NCI-H526 (cell line): ENCODE measurements at places on chromosomes 11 and 22.

DNA sequence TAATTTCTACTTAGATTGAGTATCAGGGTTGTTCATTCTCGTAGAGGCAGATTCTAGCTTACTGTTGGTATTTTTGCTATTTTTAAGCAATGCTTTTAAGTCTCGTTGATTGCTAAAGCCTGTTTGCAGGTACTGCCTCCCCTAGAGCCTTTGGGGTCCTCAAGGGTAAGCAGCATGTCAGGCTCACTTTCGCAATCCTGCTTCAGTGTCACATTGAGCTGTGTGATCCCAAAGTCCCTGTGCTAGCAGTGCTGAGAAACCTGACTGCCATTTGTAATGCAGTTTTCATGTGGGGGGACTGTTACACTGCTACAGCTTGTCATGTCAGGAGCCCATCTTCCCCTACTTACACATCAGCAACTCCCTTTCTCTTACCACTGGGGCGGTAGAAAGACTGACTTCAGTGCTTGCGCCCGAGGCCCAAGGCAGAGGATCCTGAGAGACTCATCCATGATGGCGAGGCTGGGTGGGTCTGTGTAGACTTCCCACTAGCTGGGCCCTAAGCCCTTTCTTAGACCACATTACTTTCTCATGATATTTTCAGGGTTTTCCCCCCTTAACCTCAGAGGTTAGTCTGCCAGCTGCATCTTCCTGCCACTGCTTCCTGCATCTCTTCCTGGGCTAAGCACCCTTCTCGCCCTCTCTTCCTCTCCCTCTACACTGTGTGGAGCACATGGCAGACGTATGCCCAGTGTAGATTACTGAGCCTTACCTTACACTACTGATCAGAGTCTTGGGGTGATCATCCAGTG is 40.8 kb upstream of the ST14 start:
- no peak for DNase-seq

GRCh38 chr11:92837595-92837994 is 131.9 kb upstream of the MTNR1B start:
- DNase-seq = no peak

GRCh38 chr22:40805699-40806203 is 13.4 kb downstream of the SLC25A17 start:
- DNase-seq = no peak

DNA sequence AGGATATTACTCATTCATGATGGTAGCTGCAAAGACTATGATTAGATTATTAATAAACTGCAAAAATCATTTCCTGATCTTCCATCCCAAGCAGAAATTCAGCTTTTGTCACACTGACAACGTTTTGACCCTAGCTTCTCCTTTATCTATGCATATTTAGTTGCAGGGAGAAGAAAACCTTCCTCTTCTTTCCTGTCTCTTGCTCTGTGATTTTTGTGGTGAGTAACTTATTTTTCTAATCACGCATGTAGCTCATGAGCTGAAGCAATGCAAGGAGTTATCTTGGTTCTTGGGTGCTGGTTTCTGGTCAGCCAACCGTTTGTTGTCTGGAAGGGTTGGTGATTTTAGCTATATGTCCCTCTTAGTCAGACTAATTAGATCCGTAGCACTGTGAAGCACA is 56.4 kb downstream of the FDX1 start:
- no peak for DNase-seq

GRCh38 chr11:12524865-12525264 is 147.5 kb downstream of the PARVA start:
- no peak for DNase-seq

- no peak for DNase-seq
Observed at GRCh38 chr11:73746701-73747100, 14.2 kb downstream of the RAB6A start.

DNA sequence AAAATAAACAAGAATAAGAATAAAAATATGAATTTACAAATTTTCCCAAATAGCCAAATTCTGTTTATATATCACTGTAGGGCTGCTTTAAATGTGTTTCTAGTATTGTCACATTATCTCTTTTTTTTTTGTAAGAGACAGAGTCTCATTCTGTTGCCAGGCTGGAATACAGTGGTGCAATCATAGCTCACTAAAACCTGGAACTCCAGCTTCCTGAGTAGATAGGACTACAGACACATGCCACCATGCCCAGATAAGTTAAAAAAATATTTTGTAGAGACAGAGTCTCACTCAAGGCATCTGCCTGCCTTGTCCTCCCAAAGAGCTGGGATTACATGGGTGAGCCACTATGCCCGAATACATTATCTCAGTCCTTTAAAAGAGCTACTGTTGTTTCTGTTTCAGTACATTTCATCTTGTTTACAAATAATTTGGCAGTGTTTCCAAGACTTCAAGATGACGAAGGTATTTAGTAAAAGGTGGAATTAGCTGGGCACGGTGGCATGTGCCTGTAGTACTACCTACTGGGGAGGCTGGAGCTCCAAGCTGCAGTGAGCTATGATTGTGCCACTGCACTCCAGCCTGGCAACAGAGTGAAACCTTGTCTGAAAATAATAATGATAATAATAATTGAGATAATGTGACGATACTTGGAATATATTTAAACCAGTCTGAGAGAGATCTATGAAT is 6.0 kb downstream of the FOLH1 start:
- no peak for DNase-seq

DNA sequence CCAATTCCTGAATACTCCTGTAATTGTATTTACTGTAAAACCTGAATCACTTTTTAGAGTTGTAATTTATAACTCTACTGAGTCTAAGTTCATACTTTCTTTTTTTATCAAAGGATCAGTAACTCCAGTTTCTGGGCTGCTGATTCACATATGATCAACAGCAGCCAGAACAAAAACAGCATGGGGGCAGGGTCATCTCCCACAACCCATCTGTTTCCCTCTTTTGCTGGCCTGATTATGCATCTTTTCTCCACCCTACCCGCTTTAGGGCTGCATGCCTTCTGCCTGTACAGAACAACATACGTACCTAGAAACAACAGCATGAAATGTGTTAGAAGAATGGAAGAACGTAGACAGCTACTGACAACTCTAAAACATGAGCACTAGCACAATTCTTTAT is 76.0 kb downstream of the MRTFA start:
- DNase-seq = no peak

DNA sequence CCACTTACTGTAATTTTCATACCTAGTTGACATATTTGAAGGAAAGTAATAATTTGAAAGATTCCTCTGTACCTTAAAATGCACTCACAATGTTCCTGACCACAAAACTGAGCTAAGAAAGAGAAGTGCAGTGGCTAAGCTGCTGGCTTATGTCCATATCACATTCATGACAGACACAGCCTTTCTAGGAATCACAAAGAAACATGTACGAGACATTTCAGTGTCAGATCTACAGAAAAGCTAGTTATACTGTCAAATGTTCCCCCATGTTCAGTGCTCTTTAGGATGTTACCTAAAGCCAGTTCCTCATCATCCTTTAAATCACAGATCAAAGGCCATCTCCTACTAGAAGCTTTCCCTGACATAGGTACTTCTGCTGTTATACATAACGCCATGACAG is 142.2 kb upstream of the C11orf58 start:
- no peak for DNase-seq

DNA sequence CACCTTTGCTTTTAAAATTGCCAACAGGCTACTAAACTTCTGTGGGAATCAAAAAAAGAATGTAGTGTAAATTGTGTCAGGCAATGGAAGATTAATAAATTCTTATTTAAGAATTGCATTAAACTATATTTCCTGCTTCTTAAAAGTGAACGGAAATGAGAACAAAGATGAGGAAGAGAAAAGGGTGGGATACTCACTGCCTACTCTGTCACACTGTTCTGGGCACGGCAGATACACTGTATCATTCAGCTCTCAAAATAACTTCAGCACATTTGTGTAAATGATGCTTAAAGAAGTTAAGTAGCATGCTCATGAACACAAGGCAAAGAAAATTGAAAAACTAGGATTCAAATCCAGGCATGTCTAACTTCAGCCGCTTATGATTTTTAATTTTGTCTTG is 218.7 kb downstream of the DCDC1 start:
- no peak for DNase-seq

DNA sequence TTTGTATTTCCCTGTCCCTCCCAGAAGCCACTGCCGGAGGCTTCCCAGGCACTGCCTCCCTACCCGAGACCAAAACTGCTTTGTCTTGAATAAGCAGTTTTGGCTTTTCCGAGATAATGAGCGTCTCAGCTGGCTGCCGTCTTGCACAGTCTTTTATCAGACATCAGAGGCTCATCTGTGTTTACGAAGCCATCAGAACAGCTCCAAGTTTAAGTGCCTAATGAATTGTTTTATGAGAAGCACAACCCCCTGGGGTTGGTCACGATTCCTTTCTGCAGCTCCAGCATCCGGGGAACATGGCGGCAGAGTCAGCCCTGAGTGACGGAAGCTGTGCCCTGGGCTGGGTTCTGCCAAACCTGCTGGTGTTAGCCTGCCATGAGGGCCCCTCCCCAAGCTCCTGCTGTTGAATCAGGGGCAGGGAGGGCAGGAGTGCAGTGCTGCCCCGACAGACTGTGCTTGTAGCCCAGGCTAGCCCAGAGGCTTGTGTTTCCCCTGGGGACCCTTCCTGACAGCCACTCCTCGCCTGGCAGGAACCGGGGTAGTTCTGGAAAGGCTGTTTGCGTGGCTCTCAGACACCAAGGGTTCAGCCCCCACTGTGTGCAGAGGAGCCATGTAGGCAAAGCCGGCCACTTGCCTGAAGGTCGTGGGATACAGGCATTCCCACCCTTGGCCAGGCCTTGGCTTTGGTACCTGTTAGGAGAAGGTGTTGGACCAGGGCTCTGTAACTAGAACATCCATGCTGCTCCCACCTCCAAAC is 96.1 kb downstream of the MORC2 start:
- DNase-seq = no peak

GRCh38 chr11:123375832-123376231 is 54.2 kb upstream of the GRAMD1B start:
- no peak for DNase-seq

GRCh38 chr11:62540804-62541701 is 5.6 kb downstream of the AHNAK start:
- DNase-seq = no peak

- DNase-seq = no peak
Observed at GRCh38 chr11:128824191-128825049, 42.7 kb downstream of the KCNJ1 start.

- peak; percentile 77 for DNase-seq
Observed at GRCh38 chr11:27183672-27184457, 143.2 kb downstream of the BBOX1 start.

DNA sequence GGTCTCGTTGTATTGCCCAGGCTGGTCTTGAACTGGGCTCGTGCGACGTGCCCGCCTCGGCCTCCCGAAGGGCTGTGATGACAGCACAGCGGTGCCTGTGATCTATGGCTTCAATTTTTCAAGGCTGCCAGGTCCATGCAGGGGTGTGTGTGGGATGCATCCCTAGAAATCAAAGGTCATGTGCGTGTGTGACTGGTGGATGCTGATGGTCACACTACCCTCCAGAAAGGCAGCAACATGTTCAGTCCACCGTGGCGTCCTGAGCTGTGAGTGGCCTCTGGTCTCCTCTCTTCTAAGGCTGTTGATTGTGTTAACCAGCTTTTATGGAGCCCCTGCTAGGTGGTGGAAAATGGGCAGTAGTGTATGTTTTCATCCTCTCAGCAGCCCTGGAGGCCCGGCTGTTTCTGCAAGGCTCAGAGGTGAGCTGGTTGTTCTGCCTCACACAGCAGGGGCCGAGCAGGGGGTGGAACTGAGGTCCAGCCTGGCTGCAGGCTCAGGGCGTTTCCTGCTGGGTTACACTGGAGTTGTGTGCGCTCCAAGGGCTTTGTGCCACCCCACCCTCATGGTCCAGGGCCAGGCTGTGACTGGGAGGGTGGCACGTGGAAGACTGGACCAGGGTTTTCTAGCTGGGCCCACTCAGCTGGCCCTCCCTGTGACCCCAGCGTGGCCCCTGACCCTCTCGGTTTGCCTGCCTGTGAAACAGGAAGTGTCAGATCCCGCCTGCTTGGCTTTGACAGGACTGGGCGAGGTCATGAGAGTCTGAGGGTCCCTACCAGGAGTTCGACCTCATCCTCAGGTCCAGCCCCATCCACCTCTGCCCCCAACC is 7.7 kb downstream of the BIK start:
- peak; percentile 13 for DNase-seq

DNA sequence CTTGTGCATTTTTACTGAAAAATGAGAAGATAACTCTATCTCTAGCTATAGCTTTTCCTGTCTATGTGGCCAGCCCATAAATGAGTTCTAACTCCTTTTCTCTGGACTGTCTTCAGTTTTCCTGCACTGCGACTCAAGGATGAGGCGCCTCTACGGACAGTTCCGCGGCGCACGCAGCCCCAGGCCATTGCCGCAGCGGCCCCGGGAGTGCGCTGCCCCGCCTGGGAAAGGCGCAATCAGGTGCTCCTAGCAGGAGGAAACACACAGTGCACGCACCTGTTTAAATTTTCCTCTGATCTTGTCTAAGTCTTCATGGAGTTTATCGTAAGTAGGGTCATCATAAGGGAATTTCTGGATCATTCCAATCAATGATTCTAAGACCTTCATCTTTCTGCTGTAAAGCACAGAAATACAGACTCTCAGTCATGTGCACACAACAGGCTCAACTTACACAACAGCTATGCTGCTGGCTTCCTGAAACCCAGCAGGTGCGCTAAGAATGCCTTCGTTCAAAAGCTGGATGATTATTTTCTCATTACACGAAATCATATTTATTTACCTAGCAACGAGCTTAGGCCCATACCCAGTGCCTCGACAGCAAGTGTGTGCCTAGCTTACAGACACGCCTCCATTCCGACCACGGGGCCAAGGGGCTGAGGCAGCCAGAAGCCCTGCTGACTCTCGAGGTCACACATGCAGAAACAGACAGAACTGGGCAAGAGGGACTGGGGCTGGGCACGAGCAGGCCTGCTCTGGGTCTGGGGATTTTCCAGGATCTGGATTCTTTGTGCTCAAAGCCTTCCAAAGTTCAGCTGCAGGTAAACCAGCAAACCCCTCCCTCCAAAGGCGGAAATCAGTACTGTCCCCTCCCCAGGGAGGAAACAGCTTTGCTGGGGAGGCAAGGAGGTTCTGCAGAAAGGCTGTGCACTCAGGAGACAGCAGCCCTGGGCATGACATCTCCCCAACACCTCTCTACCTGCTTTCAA is 7.2 kb downstream of the LTO1 start:
- no peak for DNase-seq

DNA sequence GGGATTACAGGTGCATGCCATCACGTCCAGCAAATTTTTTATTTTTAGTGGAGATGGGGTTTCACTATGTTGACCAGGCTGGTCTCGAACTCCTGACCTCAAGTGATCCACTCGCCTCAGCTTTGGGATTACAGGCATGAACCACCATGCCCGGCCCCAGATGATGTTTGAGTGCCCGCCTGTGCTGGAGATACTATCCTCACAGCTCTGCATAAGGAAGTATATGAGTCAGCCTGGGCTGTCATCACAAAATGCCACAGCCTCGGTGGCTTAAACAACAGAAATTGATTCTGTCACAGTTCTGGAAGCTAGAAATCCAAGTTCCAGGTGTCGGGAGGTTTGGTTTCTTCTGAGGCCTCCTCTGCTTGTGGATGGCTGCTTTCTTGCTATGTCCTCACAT is 119.3 kb downstream of the OSBP2 start:
- no peak for DNase-seq

DNA sequence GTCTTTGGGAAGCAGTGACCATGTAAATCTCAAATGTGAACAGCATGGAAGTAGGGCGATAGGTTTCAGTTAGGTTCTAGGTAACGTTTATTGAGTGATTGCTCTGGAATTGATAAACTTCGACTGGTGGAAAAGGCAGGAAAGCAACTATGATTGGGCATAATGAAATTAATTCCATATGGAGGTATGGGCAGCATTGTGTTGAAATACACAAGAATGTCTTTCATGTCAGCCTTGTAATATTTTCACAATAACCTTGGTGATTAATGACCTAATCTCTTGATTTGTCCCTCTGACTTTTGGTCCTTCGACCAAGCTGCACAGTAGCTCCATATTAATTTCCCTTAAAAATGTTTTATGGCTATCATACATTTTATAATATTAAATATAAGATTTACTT is 2.8 kb downstream of the CEP57 start:
- no peak for DNase-seq
